Psoas muscle (tissue), 8 donors: ENCODE measurements at places on chromosomes 3 and 15.

GRCh38 chr3:180570238-180570637 lies 31.7 kb upstream of the TTC14 start:
- DNase-seq = no peak

- no peak for DNase-seq
These were observed 48.0 kb upstream of the CBLB start for GRCh38 chr3:105916767-105917166.

DNA sequence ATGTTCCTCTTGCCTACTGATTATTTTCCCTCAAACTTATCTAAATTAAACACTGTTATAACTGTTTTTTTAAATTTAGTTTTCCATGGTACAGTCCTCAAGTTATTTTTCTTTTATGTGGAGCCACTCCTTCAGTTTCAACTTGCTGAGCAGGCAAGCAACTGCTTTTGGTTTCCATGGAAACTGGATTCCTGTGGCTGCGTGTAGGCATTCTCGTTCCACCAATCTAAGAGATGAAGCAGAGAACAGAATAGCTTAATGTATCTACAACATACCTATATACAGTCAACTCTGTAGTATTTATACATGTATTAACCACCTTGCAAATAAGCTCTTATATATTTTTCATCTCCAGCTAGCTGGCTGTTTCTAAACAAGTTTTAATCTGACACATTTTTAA lies 25.8 kb upstream of the ANXA2 start:
- no peak for DNase-seq

DNA sequence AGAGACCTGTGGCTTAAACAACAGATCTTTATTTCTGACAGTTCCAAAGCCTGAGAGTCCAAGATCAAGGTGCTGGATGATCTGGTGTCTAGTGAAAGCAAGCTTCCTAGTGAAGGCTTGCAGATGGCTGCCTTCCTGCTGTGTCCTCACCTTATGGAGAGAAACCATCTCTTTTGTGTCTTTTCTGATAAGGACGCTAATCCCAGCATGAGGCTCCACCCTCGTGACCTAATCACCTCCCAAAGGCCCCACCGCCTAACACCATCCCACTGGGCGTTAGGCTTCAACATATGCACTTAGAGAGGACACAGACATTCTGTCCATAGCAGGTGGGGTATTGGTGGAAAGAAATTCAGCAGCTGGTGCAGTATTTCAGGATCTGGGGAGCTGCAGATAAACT lies 19.8 kb upstream of the LYSMD4 start:
- DNase-seq = no peak

DNA sequence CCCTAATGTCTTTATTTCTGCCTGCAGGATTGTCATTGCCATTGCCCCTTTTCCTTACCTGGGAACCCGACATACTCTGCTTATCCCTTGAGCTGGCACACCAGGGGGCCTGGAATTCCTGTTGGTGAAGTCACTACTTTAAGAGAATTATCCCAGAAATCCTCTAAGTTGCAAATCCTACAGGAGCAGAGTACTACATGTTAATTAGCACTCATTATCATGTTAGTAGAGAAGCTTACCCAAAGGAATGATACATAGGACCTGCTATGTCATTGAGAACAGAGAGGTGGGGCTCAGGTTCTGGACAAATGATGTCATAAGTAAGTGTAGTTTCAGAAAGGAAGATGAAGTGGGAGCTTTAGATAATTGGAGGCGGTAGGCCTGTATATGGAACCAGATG lies 27.4 kb downstream of the SCG5 start:
- no peak for DNase-seq

- no peak for DNase-seq
These were observed 86.9 kb upstream of the COL8A1 start for GRCh38 chr3:99551520-99551919.

DNA sequence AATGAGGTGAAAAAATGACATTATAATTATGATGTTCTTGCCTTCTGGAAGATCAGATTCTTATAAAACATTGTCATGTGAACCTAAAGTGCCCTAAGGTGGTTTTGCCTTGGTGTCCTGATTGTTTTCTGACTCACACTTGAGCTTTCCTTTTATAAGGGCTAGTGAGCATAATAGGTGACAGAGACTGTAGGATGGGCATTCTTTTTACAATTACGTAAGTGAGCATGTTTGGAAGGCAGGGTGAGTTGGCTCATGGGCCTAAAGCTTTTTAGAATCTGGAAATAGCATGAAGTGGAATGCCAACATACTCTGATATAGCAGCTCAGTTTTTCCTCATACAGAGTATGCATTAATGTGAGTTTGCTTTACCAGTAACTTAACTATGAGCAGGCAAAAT lies 41.2 kb downstream of the CRYBG3 start:
- DNase-seq = no peak

DNA sequence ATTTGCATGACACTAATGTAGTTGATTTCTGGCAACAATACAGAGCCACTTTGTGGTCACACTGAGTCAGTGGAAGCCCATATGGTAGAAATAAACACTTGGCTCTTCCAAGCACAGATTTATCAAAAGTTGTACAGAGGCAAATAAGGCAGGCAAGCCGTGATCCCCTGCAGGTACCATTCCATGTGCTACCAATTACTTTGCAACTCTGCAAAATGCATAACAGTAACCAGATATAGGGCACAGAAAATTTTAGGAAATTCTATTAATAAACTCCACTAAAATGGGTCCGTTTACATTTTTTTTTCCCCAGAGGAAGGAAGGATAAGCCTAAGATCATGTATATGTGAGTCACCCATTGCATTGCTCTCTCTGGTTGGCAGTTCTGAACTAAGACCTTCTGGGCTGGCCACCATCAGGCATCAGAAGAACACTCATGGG lies 103.1 kb upstream of the PTX3 start:
- DNase-seq = no peak

GRCh38 chr15:64344651-64345294 lies 11.2 kb downstream of the CSNK1G1 start:
- no peak for DNase-seq

GRCh38 chr15:46344915-46345314 lies 710.1 kb downstream of the SQOR start:
- no peak for DNase-seq

GRCh38 chr3:157514371-157514895 lies 11.2 kb upstream of the VEPH1 start:
- no peak for DNase-seq

DNA sequence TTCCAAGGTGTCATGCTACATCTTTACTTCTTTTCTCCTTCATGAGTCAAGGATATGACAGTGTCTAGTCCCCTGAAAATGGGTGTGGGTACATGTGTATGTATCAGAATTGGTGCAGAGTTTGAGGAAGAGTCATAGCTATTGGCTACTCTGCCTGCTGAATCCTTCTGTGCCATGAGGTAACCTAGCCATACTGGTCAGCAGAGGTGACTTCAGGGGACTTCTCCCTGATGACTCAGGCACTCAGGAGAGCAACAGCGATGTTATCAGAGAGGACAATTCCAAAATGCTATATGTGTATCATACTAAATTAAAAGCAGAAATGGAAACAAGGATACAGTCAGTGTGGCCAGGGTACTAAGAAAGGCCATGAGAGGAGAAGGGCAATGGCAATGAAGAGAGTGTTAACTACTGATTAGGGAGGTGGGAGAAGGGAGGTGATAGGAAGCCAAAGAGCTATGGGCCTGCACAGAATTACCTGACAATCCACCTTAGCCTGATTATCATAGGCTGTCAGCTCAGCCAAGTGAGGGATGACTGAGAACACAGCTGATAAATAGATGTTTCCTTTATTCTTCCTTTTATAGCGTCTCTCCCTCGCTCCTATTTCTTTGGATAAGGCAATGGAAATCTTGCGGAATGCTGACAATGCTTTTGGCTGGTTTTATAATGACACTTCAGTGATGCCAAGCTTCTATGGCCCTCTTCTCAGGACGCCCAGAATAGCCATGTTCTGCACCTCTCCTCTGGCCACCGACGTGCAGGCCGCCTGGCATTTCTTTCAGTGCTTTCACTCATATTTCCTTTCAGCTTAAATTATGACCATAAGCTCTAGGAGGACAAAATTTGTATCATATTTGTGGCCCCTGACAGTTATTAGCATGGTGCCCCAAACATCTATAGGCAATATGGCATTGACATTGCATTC lies 90.6 kb downstream of the FGF12 start:
- DNase-seq = no peak

- DNase-seq = peak; percentile 25
These were observed 91.2 kb downstream of the SLC25A26 start for GRCh38 chr3:66312039-66312438.

- DNase-seq = no peak
These were observed 11.5 kb downstream of the APH1B start for GRCh38 chr15:63288778-63289378.

GRCh38 chr3:48655606-48656005 lies 7.1 kb downstream of the CELSR3 start:
- no peak for DNase-seq

DNA sequence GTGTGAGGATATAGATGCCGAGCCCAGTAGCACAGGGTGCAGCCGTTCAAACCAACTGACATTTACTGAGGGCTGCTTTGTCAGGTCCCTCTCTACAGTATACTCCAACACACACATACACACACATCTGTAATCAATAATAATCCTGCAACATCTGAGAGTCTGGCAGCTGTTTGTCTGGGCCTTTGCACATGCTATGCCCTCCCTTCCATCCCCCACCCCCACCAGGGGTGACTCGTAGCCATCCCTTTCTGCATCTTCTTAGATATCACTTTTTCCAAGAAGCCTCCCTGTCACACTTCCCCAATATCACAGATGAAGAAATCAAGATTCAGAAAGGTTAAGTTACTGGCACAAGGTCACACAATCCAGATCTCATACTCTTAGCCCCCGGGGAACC lies 13.7 kb downstream of the SPATA12 start:
- DNase-seq = no peak

- DNase-seq = peak; percentile 58
These were observed 40.4 kb upstream of the ACKR4 start for GRCh38 chr3:132556508-132557159.
